ENCODE measurements at places on chromosomes 3 and 15. TPM values are rescaled to one million over a fixed set of nuclear protein-coding genes. Genes with fewer than 3 reads are reported as not detected.

Gene LMAN1L
- not detected for total RNA-seq

Gene TMED3
- 149 TPM for total RNA-seq

Gene PPCDC
- total RNA-seq, result 10.8 TPM

Gene GOLGA8K
- total RNA-seq, result not detected

Gene TEX264
- total RNA-seq, result 35.9 TPM

Gene NUP210
- total RNA-seq, result 14.6 TPM

Gene FBXO40
- not detected for total RNA-seq

Gene NLGN1
- 10.0 TPM for total RNA-seq

Gene KLHDC8B
- 8.8 TPM for total RNA-seq

Gene MKRN3
- total RNA-seq, result 12.4 TPM

Gene AMIGO3
- not detected for total RNA-seq

- DNase-seq, result peak; percentile 72
Measured at GRCh38 chr15:96181873-96182301, 148.6 kb upstream of the NR2F2 start.

- DNase-seq, result no peak
Measured at GRCh38 chr15:85555875-85556617, 175.6 kb downstream of the AKAP13 start.

GRCh38 chr3:183148056-183148455, 14.5 kb downstream of the LAMP3 start:
- peak; percentile 59 for DNase-seq

DNA sequence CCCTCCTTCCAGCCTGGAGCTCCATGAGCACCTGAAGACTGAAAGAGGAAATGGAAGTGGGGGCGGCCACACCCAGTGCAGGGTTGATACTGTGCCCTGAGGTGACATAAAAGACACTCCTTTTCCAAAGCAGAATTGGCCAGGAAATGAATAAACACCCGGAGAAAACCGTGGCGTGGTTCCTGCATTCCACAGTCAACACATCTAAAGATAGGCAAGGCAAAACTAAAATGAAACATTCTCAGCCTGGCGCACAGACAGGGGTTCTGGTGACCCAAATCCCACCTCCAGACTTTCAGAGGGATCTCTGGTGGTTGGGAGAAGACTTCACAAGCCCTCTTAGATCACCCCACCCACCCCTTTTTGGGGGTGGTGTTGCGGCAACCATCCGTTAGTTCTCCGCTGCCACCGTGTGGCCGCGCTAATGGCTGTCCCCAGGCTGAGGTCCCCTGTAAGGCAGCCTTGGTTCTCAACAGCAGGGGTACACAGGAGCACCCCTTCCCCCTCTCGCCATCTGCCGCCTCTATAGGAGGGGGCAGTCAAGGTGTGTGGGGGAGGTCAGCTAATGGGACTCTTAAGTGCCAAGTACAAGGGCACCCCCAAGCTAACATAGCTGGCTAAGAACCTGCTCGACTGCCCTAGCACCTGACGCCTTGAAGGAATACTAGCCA, 2.5 kb upstream of the MST1R start:
- peak; percentile 45 for DNase-seq

DNA sequence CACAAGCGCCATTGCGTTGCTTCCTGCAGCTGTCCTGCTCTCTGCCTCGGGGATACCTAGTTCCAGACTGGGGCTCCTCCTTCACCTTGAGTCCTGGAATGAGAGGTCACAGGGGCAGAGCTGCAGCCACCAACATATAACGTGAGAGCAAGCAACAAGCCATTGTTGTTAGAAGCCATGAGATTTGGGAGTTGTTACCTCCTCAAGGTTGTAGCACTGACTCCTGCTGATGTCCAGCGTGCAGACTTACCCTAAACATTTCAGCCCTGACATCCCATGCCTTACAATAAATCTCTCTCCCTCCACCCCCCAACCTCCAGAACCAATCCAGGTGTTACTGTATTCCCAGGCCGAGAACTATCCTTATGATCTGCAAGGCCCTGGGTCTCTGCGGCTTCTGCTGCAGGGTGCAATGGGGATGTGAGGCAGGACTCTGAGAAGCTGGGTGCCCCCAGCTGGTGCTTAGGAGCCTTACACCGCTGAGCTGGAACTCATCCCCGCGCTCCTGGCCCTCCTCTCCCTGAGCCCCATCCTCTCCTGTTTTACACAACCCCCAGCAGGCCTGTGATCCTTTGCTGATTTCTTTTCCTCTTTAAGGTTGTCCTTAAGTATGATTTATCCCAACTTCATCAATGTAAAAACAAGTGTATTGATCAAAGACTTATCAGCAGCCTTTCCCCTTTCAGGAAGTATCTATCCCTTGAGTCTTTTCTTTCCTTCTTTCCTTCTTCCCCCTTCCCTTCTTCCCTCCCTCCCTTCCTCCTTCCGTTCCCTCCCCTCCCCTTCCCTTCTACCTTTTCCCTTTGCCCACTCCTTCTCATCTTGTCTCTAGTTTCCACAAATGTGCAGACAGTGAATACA, 84.2 kb upstream of the ABHD2 start:
- peak; percentile 17 for DNase-seq

- no peak for DNase-seq
Measured at GRCh38 chr3:70885636-70886035, 573.2 kb upstream of the MDFIC2 start.

DNA sequence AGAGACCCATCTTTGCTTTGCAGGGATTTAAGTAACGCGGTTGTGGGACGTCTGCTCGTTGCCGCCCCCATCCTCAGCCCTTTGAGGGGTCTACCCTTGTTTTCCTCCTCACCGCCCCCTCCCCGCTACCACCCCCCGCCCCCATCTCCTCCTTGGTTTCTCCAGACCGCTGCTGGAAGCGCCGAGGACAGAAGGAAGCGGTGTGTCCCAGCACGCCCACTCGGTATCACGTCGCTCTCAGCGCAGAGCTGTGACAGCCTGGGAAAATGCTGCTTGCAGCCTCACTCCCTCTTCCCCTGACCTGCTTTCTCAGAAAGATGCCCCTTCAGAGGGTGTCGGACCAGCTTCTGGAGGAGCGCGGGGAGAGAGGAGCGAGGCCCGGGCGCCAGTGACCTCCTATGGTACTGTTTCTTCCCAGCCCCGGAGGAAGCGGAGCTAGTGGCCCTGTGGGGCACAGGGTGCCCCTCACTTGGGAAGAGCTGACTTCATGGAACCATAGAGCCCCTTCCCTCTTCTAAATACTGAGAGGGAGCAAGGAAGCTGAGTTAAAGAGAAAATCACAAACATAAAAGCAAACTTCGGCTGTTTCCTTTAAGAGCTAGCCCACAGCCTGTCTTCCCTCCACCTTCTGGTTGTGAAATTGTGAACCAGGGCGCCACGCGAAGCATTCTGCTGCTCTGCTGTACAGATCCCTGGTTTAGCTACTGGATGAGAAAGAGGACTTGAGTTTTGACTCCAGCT, 698 bp downstream of the IL1RAP start:
- DNase-seq, result peak; percentile 45

DNA sequence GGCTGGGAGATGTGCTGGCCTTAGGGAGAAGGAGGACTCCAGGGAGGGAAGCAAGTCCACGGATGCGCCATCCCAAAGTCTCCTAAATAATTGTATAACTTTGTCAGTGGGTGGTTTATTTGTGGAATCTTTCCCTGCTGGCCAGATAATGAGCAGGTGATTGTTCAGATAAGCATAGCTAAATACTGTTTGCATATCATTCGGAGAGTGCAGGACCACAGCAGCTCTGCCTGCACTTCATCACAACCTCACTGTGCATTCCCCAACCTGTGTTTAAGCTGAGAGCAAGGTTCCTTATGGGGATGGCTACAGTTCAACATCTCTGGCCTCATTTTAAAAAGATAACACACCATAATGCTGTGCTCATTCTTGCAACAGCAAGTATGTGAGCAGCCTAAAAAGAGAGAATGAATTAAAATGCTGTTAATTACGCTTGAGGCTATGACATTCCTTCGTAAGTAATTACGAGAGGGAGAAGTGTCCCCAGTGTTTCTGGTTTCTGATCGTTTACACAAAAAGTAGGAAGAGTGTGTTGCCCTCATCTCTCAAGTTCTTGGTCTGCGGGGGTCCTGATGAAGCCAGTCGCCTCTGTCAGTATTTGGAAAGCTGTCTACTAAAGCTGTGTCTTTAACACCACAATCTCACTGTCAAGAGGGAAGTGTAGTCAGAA, 272.0 kb upstream of the RORA start:
- DNase-seq, result no peak

DNA sequence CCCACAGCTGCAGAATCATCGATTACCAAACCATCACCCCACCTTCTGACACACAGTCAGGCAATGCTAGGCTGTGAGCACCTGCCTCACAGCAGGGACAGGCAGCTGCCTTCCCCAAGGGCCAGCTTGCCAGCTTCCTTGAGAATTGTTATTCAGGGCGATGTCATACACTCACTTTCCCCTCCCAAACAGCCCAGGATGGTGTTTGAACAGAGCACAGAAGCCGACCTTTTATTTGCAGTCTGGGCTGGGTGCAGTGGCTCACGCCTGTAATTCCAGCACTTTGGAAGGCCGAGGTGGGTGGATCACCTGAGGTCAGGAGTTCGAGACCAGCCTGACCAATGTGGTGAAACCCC, 84.5 kb upstream of the HERC1 start:
- no peak for DNase-seq

DNA sequence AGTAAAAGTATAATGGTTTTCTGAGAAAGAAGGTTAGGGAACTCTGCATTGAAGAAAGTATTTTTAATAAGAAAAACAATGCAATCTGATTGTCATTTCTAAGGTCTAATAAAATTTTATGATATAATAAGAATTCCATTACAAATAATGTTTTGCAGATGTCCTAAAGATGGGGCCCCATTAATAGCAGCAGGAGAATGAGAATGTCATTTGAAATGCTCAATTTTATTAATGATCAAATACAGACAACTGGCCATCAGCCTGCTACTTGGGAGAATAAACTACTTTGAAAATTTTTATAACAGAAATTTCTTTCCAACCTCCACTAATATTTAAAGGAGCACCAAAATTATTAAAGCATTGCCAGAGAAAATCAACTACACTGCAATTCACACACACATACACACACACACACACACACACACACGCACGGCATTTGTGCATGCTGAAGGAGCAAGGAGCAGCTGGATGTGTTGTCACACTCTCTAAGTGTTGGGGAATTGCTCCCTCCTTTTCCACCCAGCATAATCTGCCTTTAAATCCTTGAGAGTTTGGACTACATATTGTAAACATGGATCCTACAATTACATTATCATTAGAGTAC, 109.5 kb downstream of the THRB start:
- DNase-seq, result no peak

- DNase-seq, result no peak
Measured at GRCh38 chr15:57573151-57573550, 18.6 kb upstream of the MYZAP start.

DNA sequence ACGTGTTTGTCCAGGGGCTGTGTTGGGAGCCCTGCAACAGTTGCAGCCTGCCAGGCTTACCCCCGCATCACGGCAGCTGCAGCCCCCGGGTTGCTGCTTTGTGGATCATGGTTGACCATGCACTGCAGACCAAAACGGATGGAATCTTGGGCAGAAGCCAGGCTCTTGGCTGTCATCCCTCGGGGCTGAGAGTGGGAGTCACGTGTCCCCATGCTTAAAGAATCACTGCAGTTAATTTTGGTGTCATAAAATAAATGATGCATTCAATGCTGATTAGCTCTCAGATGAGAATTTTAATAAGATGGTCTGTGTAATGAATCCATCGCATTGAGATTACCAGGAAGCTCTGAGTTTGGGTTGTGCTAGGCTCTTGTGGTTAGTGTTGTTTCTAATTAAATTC, 115.6 kb downstream of the CHDH start:
- no peak for DNase-seq

GRCh38 chr15:93645594-93645993, 556.6 kb upstream of the RGMA start:
- DNase-seq, result no peak

- no peak for DNase-seq
Measured at GRCh38 chr3:153130312-153130977, 31.6 kb upstream of the RAP2B start.

- no peak for DNase-seq
Measured at GRCh38 chr3:120793601-120794000, 51.1 kb downstream of the GTF2E1 start.

- DNase-seq, result no peak
Measured at GRCh38 chr3:144544871-144545270, 573.2 kb downstream of the DIPK2A start.

GRCh38 chr15:66785637-66786036, 83.6 kb downstream of the SMAD6 start:
- DNase-seq, result no peak

GRCh38 chr15:79682285-79682684, 214.5 kb downstream of the MTHFS start:
- DNase-seq, result peak; percentile 93

GRCh38 chr3:193313061-193313958, 65.2 kb downstream of the ATP13A5 start:
- no peak for DNase-seq

DNA sequence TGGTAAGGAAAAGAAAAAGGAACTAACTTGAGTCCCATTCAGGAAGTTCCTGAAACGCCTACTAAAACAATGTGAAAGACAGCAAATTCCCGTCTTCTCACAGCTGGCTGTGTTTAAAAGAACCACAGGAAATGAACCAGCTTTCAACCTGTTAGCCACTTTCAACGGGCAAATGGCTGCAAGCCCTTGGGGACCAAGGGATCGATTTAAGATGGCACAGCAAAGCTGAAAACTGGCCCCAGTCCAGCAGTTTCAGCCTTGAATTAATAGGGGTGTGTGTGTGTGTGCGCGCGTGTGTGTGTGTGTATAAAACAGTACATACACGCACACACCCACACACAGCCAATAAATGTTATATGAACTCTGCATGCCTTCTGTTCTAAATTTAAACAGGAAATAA, 168.7 kb upstream of the TMCO5A start:
- no peak for DNase-seq

DNA sequence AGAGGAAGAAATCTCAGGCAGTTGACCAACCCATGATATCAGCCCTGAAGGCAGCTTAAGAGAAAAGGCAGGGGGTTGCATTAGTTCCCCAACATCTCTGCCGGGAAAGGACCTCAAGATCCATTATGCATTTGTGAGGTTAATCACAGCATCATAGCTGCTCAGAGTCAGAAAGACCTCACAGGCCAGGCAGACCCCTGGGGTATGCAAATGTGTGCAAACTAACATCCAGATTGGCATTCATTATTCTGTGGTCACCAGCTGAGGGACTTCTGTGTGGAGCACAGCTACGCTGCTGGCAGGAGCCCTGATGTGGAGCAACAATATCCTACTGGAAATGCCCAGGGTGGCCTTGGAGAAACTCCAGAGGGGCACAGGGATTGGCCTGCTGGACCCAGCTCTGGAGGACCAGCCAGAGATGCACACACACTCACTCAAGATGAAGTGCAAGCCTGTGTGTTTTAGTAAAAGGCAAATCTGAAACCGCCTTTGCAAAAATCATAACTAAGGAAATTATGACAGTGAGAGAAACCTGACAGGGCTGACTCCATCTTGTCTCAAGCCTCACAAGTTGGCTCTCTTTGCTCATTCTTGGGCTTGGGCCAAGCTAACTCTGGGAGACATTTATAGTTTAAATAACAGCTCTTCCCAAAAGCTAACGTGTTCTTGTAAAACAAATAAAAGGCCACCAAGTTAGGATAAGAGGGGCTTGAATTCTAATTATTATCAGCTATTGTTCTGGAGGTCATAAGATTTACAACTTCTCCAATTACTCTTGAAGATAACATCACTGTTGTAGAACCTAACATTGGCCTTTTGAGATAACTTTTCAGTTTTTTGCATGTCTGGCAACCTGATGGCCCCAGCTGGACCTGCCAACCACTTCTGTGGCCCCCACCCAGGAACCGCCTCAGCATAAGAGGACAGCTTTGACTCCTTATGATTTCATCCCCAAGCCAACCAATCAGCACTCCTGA, 257.1 kb downstream of the UACA start:
- no peak for DNase-seq
